ENCODE measurements at places on chromosomes 2 and 18.
A peak's percentile ranks its signal among the peaks of the same experiment; 100 is the strongest.

DNA sequence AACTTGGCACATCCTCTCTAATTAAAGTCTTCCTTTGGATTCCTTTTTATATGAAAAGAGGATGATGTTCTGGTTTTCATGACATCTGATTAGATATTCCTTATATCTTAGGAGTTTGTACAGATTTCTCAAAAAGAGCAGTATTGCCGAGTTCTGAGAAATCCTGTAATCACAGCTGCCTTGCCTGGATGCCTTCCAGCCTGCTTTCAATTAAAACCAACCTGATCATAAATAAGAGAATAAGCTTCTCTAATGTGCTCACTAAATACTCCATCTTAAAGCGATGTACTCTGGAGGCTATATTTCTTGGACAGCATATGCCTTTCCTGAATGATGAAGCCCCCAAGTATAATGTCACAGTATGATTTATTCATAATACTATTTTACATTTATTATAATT is 1203.8 kb upstream of the PIK3C3 start:
- no peak for DNase-seq

- DNase-seq = peak; percentile 44
These were observed 19.1 kb downstream of the MXD1 start for GRCh38 chr2:69933839-69934613.

DNA sequence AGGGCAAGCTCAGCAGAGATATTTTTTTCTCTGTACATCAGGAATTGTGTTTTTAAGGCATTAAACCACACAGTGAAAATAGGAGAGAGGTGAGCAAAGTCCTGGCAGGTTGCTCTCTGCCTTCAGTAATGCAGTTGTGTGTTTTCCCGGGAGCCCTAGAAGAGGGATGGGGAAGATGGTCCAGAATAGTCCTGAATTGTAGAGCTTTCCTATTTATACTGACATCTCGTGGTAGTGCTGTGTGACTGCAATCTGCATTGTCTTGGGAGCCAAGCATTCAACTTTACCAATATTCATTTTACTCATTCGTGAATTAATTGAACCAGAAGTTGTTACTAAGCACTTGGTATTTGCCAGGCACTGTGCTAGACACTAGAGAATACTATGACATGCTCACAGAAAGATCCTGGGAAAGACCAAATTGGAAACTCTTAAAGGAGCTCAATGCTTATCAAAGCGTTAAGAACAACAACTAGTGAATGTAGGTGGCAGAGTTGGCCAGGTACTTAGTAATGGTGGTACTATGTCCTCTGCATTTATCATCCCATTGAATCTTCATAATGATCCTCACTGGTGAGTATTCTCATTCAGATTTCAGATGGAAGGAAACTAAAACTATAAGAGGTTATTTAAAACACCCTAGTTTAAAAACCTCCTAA is 214.6 kb downstream of the TRIB2 start:
- no peak for DNase-seq

GRCh38 chr2:45839508-45840251 is 188.2 kb downstream of the PRKCE start:
- no peak for DNase-seq

- peak; percentile 81 for DNase-seq
These were observed 11.5 kb downstream of the CFAP65 start for GRCh38 chr2:219029829-219030165.

DNA sequence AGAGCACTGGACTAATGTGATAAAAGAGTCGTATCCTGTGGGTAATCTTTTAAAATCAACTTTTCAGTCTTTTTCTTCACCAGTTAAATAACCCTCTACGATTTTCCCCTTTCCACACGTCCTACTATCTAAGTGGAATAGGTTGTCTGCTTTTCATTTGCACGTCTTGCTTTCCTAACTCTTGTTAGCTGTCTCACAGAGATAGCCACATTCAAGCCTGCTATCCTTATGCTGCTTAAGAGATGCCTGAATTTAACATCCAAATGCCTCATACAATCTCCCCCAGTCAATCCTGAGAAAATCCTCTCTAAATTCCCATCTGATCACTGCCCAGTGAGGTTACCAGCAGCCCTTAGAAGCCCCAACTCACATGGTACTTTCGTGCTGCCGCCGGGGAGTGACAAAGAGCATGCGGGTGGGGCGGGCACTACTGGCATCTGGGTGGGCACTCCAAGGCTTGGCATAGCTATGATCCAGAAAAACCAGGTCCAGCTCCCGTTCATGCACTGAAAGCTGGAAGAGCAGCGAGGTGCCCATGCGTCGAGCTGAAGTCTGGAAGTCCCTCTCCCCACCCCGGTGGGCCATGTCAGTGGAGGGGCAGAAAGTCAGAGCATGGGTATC is 1.5 kb downstream of the KANSL3 start:
- DNase-seq = no peak

DNA sequence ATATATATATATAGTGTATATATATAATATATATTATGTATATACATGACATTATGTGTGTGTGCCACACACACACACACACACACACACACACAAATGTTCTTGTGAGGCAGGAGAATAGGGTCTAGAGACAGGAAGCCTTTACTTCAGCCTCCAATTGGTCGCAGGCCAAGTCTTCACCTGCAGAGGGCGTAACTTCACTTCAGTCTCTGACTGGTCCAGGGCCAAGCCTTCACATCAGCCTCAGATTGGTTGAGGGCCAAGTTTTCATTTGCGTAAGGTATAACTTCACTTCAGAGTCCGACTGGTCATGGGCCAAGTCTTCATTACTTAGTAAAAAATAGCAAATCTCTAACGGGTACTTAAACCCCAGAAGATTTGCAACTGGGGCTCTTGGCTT is 13.2 kb upstream of the SS18 start:
- no peak for DNase-seq

All from left cardiac atrium (tissue), 4 donors.